RCC 7860 (cell line): ENCODE measurements at places on chromosomes 3 and 15.

DNA sequence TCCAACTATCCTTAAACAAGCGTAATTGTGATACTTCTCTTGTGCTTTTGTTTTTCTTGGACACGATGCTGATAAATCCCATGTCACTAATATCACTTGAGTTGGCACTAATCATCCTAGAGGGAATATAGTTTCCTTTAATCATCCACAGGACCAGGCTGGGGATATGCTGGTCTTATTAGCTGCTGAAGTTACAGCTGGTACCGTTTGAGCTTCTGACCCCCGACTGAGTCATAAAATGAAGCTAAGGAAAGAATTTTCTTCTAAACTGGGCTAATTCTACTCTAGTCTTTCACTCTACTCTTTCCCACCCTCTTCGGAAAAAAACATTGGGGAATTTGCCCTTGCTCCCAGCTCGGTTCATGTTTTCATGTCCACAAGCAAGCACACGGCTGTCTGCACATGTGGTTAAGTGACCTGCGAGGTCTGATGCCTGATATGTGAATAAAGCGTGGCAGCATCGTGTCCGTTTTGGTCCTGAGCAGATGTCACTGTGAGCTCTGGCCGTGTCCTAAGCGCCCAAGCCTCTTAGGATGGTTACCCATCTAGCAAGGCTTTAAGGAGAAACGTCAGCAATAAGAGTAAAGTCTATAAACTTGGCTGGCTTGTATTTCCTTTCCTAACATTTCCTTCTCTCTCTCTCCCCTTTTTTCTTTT lies 223.7 kb downstream of the ITPR1 start:
- no peak for DNase-seq

DNA sequence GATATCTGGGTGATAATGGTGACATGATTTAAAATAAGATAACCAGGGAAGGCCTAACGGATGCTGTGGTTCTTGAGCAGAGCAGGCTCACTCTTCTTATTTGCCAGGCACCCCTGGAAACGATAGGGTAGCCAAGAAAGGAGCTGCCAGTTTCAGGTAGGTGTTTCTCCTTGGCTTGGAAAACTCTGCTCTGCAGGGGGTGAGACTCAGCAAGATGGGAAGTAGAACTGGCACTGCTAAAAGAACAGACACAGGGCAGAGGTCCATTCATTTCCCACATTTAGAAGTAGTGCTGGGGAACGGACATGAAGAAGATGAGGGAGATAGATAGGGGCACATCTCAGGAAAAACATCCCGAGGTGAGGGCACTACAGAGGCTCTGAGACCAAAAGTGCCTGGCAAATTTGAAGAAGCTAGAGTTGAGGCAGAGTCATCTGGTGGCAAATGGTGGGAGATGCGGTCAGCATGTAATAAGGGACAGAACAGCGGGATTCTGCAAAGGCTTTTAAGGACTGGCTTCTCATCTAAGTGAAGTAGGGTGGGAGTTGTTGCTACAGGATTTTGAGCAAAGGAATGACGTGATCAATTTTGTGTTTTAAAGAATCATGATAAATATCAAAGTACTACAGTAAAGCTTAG lies 323.4 kb upstream of the PLSCR5 start:
- DNase-seq = no peak

GRCh38 chr3:128247666-128248409 lies 94.6 kb downstream of the EEFSEC start:
- no peak for DNase-seq

GRCh38 chr3:177602601-177603147 lies 405.4 kb upstream of the TBL1XR1 start:
- DNase-seq = no peak

DNA sequence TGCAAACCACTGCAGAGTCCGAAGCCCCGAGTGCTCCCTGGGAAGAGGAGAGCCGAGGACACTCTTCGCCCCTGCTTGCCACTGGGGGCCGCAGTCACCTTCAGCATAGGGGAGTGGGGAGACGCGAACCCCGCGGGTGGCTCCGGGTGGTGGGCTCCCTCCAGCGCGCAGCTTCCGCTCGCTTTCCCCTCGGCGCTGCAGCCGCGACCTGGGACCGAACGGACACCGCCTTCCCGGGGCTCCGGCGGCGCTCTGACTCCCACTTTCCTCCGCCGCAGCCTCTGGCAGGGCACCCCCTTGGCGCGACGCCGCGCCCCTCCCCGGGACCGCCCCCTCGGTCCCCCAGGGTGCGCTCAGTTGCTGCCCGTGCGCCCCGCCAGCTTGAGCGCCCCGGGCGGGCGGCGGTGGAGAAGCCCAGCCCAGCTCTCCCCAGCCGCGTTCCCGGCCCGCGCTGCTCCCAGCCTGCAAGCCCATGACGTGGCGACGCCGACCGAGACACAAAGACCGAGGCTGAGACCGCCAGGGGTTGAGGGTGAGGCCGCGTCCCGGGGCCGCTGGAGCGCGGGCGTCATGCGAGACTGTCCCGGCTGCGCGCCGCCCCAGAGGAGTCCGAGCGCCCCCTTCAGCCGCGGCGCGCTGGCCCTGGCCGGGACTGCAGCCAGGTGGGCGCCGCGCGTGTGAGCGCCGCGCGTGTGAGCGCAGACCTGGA lies at the start of gene MINAR1:
Gene MINAR1 (plus strand): TSS at position 701 of the 709 bp plus-strand sequence. CDS start 23,812 bp downstream, outside the sequence.
- no peak for DNase-seq

DNA sequence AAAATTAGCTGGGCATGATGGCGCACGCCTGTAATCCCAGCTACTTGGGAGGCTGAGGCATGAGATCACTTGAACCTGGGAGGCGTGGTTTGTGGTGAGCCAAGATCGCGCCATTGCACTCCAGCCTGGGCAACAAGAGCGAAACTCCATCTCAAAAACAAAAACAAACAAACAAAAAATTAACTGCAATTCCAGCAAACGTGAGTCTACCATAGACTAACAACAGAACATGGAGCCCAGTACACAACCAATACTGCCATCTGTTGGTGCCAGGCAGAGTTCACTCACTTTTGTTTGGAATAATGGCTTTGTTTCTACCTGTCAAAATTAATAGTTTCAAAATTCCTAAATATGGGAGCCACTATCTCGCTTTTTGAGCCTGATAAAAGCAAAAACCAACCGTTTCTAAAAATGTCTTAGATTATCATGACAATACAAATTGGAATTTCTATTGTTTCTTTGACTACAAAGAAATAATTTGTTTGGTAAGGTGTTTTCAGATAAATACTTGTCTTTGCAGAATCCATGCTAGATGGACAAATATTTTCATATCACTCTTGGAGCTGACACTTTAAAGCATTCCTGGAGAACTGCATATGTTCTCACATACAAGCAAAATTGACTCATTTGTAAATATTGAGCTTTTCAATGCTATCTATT lies 45.0 kb downstream of the GPR176 start:
- DNase-seq = no peak

- no peak for DNase-seq
Measured at GRCh38 chr15:40843261-40843884, 475 bp upstream of the SPINT1 start.

GRCh38 chr15:74841891-74842373 lies 1.0 kb downstream of the ULK3 start:
- DNase-seq = no peak

DNA sequence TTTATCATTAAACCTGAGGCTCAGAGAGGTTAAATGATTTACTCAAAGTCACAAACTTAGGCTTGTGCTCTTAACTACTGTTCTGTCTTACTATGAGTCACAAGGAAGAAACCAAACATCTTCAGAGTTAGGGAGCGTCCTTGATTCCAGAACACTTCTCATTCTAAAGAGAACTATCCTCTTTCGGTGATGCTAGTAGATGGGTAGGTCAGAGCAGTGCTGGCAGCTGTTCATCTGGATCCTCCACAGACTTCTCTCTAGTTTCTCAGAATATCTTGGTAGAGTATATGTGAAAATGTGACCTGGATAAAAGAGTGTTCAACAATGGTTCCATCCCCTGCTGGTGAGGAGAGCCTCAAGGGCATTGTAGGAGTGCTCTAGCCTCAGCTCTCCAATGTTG lies 3.3 kb downstream of the ARL6IP5 start:
- peak; percentile 50 for DNase-seq

- DNase-seq = no peak
Measured at GRCh38 chr15:86317384-86317740, 237.7 kb downstream of the AGBL1 start.

DNA sequence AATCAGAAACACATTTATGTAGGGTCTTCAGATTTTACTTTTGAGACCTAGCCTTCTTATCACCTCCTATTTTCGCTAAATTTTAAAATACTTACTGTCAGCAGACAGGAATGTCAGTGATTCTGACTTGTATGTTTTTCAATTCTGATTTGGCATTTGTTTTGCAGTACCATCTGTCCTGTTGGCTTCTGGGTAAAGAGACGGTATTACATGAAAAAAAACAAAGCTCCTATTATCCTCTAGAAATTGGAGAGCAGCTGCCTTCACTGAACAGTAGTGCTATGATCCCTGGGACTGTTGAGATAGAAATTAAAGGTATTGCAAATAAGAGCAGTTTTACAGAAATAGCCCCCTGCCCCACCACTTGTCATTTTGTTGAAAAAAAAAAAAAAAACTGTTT lies 8.4 kb downstream of the ARMC8 start:
- DNase-seq = no peak

DNA sequence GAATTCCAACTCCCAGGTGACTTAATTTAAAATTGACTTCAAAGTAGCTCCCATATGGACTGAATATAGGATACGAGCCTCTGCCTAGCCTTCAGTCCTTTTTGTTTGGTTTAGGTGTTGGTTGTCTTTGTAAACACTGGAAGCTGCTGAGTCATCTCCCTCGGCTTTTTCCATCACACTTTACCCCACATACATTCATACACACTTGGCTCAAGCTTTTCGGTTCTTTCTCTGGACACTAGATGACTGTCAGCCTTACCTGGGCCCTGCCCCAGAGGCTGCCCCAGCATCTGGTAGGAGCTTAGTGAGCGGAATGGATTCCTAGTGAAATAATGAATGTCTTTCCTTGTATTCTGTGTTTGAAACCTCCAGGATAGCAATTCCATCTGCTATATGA lies 201.5 kb upstream of the IL12A start:
- peak; percentile 68 for DNase-seq

DNA sequence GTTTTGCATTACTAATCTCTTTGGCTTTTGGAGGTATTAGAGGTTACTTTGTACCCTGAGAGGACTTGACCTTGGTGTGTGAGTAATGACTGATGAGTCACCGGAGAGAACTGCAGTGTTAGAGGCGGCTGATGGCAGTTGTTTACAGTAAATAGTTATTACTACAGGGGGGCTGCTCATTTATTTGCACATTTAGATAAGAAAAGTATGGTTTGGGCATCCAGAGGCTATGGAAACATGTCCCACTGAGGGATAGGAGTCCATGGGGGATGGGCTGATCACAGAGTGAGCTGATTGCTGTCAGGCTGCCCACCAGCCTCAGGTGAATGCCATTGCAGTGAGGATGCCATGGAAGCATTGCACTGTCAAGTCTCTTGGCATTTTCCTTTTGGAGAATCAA lies 17.3 kb upstream of the STAC start:
- peak; percentile 86 for DNase-seq

DNA sequence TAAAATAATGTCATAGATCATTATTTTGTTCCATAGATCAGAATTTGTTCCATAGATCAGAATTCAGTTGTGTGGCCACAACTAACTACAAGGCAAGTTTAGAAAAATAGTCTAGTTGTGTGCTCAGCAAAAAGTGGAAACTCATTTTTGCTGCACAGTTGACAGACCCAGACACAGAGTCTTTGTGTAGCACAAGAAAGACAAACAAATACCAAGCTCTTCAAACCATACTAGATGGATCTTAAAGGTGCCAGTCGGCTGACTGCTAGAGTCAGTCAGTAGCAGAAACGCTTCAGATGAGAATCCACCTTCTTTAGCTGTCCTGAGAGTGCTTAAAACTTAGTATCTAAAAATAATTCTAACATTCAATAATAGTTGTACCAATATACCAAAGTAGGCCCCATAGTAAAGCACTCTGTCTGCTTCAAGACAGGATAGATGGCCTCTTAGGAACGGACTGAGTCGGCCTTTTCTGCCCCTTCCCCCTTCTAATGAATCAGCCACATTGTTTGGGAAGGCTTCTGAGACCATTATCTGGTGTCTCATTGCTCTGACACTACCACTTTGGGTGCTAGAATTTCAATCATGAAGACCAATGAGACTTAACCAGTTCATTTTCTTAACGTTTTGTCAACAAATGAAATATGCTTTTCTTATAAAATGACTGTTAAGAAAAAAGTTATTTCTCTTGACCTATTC lies 27.7 kb upstream of the SLC4A7 start:
- DNase-seq = no peak

DNA sequence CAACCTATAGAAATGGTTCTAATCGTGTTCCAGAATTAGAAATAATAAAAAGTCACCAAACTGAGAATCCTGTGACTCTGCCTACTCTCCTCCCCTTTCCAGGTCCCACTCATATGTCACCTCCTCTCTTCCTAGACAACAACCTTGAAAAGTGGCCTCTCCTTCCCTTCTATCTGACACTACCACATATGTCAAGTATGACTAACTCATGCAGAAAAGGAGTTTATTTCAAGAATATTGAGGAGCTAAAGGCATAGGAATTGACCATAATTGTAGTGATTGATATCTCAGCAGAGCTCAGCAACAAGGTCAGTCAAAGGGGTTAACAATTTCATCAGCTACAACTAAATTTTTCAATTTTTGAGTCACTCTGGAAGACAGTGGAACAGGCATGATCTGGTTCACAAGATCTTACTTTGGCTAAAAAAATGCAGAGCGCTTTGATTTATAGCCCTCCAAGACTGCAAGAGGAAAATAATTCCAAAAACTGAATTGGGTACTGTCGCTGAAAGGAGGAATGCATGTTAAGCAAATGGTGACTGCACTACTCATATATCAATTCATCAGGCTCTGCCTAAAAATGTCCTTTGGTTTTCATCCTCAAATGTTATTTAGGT lies 160.6 kb upstream of the ARHGEF26 start:
- DNase-seq = no peak

GRCh38 chr15:59531066-59531675 lies 80.4 kb upstream of the GCNT3 start:
- DNase-seq = no peak

GRCh38 chr15:100689131-100689899 lies 86.9 kb downstream of the ASB7 start:
- no peak for DNase-seq

DNA sequence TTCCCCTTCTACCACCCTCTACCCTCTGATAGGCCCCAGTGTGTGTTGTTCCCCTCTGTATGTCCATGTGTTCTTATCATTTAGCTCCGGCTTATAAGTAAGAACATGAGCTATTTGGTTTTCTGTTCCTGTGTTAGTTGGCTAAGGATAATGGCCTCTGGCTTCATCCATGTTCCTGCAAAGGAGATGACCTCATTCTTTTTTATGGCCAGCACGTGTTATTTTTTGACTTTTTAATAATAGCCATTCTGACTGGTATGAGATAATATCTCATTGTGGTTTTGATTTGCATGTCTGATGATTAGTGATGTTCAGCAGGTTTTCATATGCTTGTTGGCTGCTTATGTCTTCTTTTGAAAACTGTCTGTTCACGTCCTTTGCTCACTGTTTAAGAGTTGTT lies 63.1 kb upstream of the NPHP3 start:
- no peak for DNase-seq

- DNase-seq = no peak
Measured at GRCh38 chr3:31086698-31087097, 192.2 kb upstream of the GADL1 start.

- no peak for DNase-seq
Measured at GRCh38 chr15:64808785-64809453, 16.5 kb downstream of the PIF1 start.
